T-helper 9 cell (primary cell): ENCODE measurements at places on chromosomes 1 and 21.
A peak's percentile ranks its signal among the peaks of the same experiment; 100 is the strongest.

GRCh38 chr1:223312705-223313414 lies 51.1 kb downstream of the SUSD4 start:
- no peak for DNase-seq

DNA sequence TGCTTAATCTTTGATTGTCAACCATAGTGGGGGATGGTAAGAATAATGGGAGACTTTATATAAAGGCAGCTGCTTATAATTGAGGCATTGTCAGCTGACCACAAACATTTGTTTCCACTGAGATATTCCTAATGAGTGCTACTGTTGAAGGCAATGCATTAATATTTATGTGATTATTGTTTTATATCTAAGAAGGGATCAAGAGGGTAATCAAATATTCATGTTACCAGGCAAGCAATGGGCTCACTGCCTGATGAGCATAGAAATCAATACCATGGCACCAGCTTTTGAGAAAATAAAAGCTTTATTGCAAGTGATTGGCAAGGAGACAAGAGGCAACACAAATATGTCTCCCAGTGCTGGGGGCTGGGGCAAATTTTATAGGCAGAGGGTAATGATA lies 706.7 kb upstream of the ADAMTS5 start:
- DNase-seq = no peak

GRCh38 chr1:115546846-115547245 lies 94.9 kb upstream of the VANGL1 start:
- DNase-seq = no peak

DNA sequence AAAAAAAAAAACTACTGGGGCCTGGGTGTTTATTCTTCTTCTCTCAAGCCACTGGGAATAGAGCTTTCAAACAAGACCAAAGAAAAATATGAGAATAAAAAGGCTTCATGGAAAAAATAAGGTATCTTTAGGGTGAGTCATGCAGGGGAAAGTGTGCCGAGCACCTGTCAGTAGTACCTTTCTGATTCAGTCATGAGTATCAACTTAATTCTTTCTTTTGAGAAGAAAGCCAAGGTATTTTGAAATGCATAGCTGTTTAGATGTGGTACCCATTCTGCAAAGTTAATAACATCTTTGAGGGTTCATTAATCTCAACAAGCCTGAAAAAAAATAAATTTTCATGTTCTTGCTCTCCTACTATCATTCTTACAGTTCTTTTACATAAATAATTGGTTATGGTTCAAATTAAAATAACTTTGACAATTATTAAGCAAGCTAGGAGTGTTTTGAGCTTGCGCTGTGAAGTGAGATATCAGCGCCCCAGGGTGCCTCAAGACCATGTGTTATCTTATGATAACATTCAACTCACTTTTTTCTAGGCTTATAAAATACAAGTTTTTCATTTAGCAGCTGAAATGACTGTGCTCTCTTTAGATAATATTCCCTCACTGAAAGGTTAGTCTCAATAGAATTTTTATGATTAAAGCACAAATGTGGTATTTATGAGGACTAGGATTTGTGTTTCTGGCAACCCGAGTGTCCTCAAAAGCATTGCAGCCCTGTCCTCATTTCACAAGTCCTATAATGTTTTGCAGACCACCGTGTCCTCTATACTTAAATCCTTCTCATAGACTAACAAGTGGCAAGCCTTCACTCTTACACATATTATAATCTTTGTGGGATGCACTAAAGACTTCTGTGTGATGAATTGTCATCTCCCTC lies 138.6 kb downstream of the SLC44A5 start:
- DNase-seq = no peak

DNA sequence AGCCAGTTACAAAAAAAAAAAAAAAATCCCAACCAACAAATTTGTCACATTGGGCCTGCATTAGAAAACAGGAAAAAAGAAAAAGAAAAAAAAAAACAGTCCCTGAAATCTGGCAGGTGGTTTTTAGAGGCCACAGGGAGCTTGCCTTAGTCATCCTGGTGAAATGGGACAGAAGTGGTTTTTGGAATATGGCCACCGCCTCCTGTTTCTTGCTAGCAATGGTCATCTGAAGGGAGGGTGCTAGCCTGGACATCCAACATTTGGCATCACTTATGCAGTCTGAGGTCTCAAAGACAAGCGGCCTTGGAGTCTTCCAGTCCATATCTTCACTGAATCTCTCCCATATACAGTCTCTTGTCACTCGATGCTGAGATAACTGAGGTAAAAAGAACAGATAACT lies 20.1 kb upstream of the NKAIN1 start:
- no peak for DNase-seq

DNA sequence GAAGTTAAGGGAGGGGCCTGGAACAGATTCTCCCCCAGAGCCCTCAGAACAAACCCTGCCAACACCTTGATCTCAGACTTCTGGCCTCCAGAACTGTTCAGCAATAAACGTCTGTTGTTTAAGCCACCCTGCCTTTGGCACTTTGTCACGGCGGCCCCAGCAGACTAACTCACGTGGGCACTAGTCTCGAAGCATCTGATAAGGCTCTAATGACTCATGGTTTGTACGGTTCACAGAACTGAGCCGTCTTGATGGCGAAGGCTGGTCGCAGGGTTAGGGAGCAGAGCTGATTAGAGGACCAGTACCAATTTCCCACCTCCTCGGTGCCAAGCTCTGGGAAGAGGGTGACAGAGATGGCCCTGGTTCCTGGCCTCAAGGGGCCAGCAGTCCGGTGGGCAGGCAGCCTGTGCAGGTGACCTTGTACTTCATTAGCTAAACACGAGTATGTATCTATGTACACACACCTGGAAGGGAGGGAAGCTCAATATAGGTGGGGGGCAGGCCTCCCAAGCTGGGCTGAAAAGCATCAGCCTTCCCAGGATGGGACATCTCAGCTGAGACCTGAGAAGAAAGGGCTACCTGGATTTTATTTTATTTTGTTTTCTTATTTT lies 112.8 kb downstream of the MRPS6 start:
- no peak for DNase-seq

- peak; percentile 17 for DNase-seq
Measured at GRCh38 chr1:64864018-64864940, 102.1 kb downstream of the JAK1 start.

DNA sequence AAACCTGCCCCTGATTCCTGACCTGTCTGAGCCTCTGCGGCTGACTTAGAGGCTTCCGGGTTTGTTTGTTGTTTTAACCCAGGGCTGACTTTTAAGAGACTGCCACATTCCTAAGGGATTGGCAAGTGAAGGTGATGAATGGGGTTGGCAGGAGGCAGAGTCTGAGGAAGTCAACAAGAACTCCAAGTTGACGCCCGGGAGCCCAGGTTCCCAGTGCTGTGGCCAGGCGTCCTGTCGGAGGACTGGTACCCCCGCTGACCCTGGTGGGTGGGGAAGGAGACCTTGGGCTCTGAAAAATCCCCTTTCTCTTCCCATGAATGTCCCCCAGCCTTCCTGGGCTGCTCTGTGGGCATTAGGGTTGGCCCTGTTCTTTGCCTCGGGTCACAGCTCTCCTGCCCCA lies 19.7 kb upstream of the EPS8L3 start:
- no peak for DNase-seq

DNA sequence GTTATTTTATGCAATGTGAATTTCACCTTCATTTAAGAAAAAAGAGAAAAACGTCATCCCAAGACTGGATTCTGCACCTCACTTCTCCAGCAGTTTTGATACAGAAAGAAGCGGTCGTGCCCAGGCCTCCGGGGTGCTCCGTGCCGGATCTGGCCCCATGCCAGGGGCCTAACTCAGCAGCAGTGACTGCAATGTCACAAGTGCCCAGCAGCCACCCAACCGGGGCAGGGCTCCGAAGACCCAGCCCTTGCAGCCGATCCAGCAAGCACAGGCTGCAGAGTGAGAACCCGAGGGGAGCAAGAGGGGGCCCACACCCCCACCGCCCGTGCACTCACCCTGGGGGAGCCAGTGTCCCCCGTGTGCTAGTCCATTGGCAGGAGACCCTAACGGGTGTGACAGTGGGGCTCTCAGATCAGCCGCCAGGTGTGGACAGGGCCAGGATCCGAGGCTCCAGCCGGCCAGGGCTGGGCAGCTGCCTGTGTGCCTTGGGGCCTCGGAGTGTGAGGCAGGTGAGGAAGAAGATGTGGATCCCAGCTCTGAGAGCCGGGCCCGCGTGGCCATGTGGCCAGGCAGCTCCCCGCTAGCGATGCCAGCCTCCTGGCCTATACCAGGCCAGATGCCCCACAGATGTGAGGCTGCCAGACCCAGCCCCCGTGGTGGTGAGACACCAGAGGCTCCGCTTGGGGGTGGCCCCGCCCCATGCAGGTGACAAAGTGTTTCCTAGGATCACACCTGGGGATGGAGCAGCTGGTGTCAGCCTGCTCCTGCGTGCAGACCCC lies 60.6 kb downstream of the MEGF6 start:
- no peak for DNase-seq

GRCh38 chr21:35510294-35510693 lies 461.2 kb upstream of the RUNX1 start:
- DNase-seq = no peak
